Panc1 (cell line): ENCODE measurements at places on chromosomes 3 and 15. TPM values are rescaled to one million over a fixed set of nuclear protein-coding genes. Genes with fewer than 3 reads are reported as not detected.
A peak's percentile ranks its signal among the peaks of the same experiment; 100 is the strongest.

GRCh38 chr3:9036404-9037131 is 73.3 kb upstream of the RAD18 start:
- no peaks in the 10 kb centered on the region for H3K4me1 ChIP-seq
- H3K27ac ChIP-seq = no peak overlapping the region
- peaks cover 4% of the 10 kb centered on the region; the same call in 1 of the 2 replicates for H3K27me3 ChIP-seq

GRCh38 chr15:84099181-84099580 is 136.4 kb upstream of the GOLGA6L4 start:
- DNase-seq = no peak
- H3K27ac ChIP-seq = no peak overlapping the region
- no peaks in the 10 kb centered on the region for H3K4me1 ChIP-seq

- H3K4me1 ChIP-seq = no peaks in the 10 kb centered on the region
- H3K27ac ChIP-seq = no peak overlapping the region
- DNase-seq = no peak
- no peaks in the 10 kb centered on the region for H3K27me3 ChIP-seq
- H3K36me3 ChIP-seq = no peaks in the 10 kb centered on the region
- no peak overlapping the region for H3K4me3 ChIP-seq
These were observed 38.5 kb downstream of the SLCO2A1 start for GRCh38 chr3:133991209-133991608.

GRCh38 chr3:111335512-111336303 is 206.3 kb upstream of the CD96 start:
- H3K36me3 ChIP-seq = no peaks in the 10 kb centered on the region
- DNase-seq = no peak
- no peaks in the 10 kb centered on the region for H3K27me3 ChIP-seq
- H3K27ac ChIP-seq = no peak overlapping the region
- no peak overlapping the region for H3K4me3 ChIP-seq

DNA sequence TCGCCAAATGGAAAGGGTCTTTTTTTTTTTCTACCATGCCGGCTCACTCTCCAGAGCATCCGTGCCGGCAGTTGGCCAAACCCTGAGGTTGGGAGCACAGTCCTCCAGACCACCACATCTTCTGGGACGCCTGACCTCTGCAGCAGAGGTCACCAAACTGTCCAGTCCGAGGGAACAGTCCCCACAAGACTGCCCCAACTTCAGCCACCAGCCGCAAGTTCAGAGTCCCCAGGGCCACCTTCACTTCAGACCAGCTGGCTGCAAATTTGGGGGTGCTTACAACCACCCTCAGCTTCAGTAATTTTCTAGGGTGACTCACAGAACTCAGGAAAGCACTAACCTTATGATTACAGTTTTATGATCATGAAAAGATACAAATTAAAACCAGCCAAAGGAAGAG is 28.9 kb downstream of the PLA2G4D start:
- no peaks in the 10 kb centered on the region for H3K36me3 ChIP-seq
- no peak overlapping the region for H3K27ac ChIP-seq
- H3K27me3 ChIP-seq = no peaks in the 10 kb centered on the region
- H3K4me1 ChIP-seq = no peaks in the 10 kb centered on the region
- H3K4me3 ChIP-seq = no peak overlapping the region
- no peak for DNase-seq

DNA sequence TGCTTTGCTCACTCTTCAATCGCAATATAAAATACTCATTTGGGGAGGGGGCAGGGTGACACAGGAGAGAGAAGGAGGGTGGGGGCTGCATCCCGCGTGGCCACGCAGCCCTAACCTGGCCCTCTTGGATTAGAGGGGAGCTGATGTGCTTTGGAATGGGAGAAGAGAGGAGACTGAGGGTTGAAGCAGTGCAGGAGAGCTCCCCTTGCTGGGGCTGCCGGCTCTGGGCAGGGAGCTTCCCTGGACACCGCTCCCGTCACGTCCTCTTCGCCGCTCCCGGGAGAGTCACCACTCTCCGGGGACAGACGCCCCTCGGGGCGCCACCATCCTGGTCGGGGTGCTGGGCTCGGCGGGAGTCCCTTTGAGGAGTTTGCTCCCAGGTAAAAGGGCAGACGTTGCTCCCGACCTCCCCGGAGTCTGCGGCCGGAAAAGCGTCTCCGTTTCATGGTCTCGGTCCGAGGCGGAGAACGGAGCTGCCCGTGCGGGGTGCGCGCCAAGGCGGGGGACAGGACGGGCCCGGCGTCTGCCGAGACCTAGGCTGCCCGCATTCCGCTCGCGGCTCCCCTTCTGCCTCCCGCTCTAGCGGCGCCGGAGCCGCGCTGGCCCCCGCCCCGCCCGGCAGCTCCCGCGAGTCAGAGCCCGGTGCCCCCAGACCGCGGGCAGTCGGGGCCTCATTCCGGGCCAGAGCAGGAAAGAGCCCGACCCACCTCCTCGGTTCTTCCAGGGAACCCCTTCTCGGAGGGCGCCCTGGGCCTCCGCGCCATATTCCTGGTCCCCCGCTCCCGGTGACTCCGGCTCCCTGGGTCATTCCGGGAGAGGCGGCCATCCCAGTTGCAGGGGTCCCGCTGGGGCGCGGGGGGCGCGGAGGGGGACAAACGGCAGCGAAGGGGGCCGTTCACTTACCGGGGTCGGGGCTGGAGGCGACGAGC is 603 bp downstream of the SLC7A14 start:
- H3K36me3 ChIP-seq = no peaks in the 10 kb centered on the region
- H3K27me3 ChIP-seq = peaks cover 5% of the 10 kb centered on the region; the same call in 1 of the 2 replicates
- H3K4me3 ChIP-seq = no peak overlapping the region
- DNase-seq = no peak

- no peaks in the 10 kb centered on the region for H3K27me3 ChIP-seq
- peaks cover 92% of the 10 kb centered on the region for H3K4me1 ChIP-seq
- H3K27ac ChIP-seq = peak overlapping the region; percentile 48
- no peaks in the 10 kb centered on the region for H3K36me3 ChIP-seq
These were observed 62.9 kb downstream of the FNDC3B start for GRCh38 chr3:172102123-172102882.

DNA sequence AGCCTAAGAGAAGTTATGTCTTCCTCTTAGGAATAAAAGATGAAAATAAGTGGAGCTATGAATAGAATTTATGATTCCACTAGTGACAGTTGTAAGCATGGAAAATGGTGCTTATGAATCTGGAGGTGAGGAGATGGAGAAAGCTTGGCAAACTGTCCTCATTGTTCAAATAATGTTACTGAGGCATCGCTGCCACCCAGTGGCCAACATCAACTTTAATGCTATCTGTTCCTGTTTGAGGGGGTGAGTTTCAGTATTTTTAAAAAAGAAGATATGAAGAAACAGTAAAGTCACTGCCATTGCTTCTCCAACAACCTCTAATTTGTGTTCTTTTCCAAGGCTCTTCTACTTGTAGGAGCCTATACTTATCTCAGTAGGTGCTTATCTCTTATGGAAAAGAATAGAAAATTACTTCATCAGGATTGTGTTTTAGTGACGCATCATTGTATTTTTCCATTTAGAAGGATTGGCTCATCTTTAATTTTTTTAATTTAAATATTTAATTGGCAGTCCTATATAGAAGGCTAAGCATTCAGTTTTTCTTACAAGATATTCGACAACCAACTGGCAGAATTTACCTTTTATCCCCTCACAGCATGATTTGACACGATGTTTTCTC is 260.4 kb upstream of the P2RY1 start:
- no peaks in the 10 kb centered on the region for H3K4me1 ChIP-seq
- no peak overlapping the region for H3K4me3 ChIP-seq
- H3K27ac ChIP-seq = no peak overlapping the region

DNA sequence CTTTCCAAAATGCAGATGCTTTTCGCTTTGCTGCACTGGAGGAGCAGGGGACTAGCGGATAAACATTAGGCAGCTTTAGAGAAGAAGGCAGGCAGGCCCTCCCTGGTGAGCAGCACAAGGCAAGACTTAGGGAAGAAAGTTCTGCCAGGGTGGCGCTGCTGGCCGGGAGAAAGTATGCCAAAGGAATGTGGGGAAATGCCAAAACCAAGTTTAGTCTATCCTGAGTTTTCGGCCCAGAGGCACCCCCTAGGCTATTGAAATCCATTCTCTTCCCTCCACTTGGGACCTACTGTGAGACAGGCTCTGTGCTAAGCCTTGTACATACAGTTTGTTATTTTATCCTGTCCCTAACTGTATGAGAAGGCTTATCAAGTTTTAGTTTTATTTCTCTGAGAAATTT is 9.2 kb downstream of the SHC4 start:
- H3K27ac ChIP-seq = no peak overlapping the region
- H3K36me3 ChIP-seq = no peaks in the 10 kb centered on the region
- no peaks in the 10 kb centered on the region for H3K4me1 ChIP-seq
- no peak overlapping the region for H3K4me3 ChIP-seq
- no peak for DNase-seq

- H3K27me3 ChIP-seq = no peaks in the 10 kb centered on the region
- H3K4me1 ChIP-seq = peaks cover 5% of the 10 kb centered on the region; the same call in 1 of the 2 replicates
- H3K27ac ChIP-seq = peak overlapping the region; percentile 34; the same call in 1 of the 2 replicates
These were observed 70.0 kb upstream of the UBE2E1 start for GRCh38 chr3:23735535-23736326.

- no peak for DNase-seq
- H3K27me3 ChIP-seq = no peaks in the 10 kb centered on the region
- no peaks in the 10 kb centered on the region for H3K36me3 ChIP-seq
- H3K4me3 ChIP-seq = no peak overlapping the region
- H3K4me1 ChIP-seq = no peaks in the 10 kb centered on the region
These were observed 121.9 kb upstream of the DPH6 start for GRCh38 chr15:35667908-35668307.

DNA sequence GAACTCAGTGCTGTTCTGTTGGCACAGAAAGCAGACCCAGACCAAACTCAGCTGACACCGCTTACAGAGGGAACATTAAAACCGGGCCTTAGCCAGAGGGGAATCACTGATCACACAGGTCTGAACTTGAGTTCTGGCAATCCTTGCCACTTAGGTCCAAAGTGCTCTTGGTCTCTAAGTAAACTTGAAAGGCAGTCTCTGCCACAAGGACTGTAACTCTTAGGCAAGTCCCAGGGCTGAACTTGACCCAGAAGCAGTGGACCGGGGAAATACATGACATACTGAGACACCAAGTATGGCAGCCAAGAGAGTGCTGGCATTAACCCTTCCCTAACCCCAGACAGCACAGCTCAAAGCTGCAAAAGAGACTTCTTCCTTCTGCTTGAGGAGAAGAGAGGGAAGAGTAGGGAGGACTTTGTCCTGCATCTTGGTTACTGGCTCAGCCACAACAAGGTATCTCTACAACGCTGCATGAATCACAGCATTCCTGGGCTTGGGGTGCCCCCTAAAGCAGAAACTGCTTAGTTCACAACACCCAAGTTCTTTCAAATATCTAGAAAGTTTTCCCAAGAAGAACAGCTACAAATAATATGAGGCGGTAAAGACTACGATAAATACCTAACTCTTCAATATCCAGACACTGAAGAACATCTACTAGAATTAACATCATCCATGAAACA is 32.5 kb downstream of the NAALADL2 start:
- no peak overlapping the region for H3K27ac ChIP-seq
- no peaks in the 10 kb centered on the region for H3K36me3 ChIP-seq
- H3K27me3 ChIP-seq = no peaks in the 10 kb centered on the region
- no peaks in the 10 kb centered on the region for H3K4me1 ChIP-seq

- H3K4me3 ChIP-seq = no peak overlapping the region
- no peaks in the 10 kb centered on the region for H3K27me3 ChIP-seq
- DNase-seq = peak; percentile 17
- H3K4me1 ChIP-seq = peaks cover 36% of the 10 kb centered on the region
These were observed 61.9 kb downstream of the HMG20A start for GRCh38 chr15:77482570-77482969.

- no peak for DNase-seq
- H3K4me3 ChIP-seq = peak overlapping the region; percentile 90
- peak overlapping the region; percentile 87 for H3K27ac ChIP-seq
- H3K4me1 ChIP-seq = peaks cover 27% of the 10 kb centered on the region
- H3K27me3 ChIP-seq = no peaks in the 10 kb centered on the region
These were observed 1.1 kb upstream of the WDR82 start for GRCh38 chr3:52279596-52279995.

GRCh38 chr3:5160940-5161858 is 26.3 kb upstream of the EDEM1 start:
- no peak for DNase-seq
- no peaks in the 10 kb centered on the region for H3K27me3 ChIP-seq
- peaks cover 25% of the 10 kb centered on the region for H3K4me1 ChIP-seq
- H3K4me3 ChIP-seq = no peak overlapping the region
- H3K36me3 ChIP-seq = no peaks in the 10 kb centered on the region
- no peak overlapping the region for H3K27ac ChIP-seq

- no peaks in the 10 kb centered on the region for H3K36me3 ChIP-seq
- no peak overlapping the region for H3K27ac ChIP-seq
- H3K27me3 ChIP-seq = no peaks in the 10 kb centered on the region
- H3K4me1 ChIP-seq = no peaks in the 10 kb centered on the region
- no peak for DNase-seq
These were observed 865.3 kb downstream of the MCTP2 start for GRCh38 chr15:95096651-95097050.

- no peaks in the 10 kb centered on the region for H3K4me1 ChIP-seq
- H3K4me3 ChIP-seq = no peak overlapping the region
- H3K36me3 ChIP-seq = no peaks in the 10 kb centered on the region
- H3K27ac ChIP-seq = no peak overlapping the region
- H3K27me3 ChIP-seq = no peaks in the 10 kb centered on the region
These were observed 29.6 kb downstream of the DUT start for GRCh38 chr15:48360841-48361240.

- H3K27me3 ChIP-seq = no peaks in the 10 kb centered on the region
- no peak overlapping the region for H3K4me3 ChIP-seq
- H3K36me3 ChIP-seq = no peaks in the 10 kb centered on the region
- no peaks in the 10 kb centered on the region for H3K4me1 ChIP-seq
These were observed 57.7 kb upstream of the BNIP2 start for GRCh38 chr15:59746777-59747176.

GRCh38 chr3:72230774-72231379 is 445.9 kb upstream of the PROK2 start:
- no peak overlapping the region for H3K27ac ChIP-seq
- no peaks in the 10 kb centered on the region for H3K27me3 ChIP-seq
- no peak overlapping the region for H3K4me3 ChIP-seq
- no peaks in the 10 kb centered on the region for H3K4me1 ChIP-seq
- DNase-seq = no peak

- H3K4me3 ChIP-seq = peak overlapping the region; percentile 23; the same call in 1 of the 2 replicates
- peaks cover 10% of the 10 kb centered on the region for H3K4me1 ChIP-seq
- peak overlapping the region; percentile 32 for H3K27ac ChIP-seq
- H3K36me3 ChIP-seq = no peaks in the 10 kb centered on the region
- H3K27me3 ChIP-seq = no peaks in the 10 kb centered on the region
- no peak for DNase-seq
These were observed 49.4 kb upstream of the SPTSSB start for GRCh38 chr3:161420746-161421145.

GRCh38 chr15:89776274-89777072 is at the start of gene MESP2:
Gene MESP2, plus strand, starts transcription at chr15:89776332. Its CDS starts 26 bp downstream, at chr15:89776358.
- DNase-seq = no peak
- H3K4me3 ChIP-seq = peak within 1 kb of the TSS; percentile 41
- no peaks in the 10 kb centered on the region for H3K27me3 ChIP-seq
- no peaks in the 10 kb centered on the region; the same call in 1 of the 2 replicates for H3K4me1 ChIP-seq
- H3K36me3 ChIP-seq = no peaks in the 10 kb centered on the region

- no peaks in the 10 kb centered on the region for H3K4me1 ChIP-seq
- no peak for DNase-seq
- no peak overlapping the region for H3K4me3 ChIP-seq
- H3K36me3 ChIP-seq = no peaks in the 10 kb centered on the region
- H3K27me3 ChIP-seq = peaks cover 2% of the 10 kb centered on the region; the same call in 1 of the 2 replicates
These were observed 54.7 kb downstream of the NR2F2 start for GRCh38 chr15:96385195-96385594.

The LNP1 gene
- 1.8 TPM for total RNA-seq

The COL6A6 gene
- total RNA-seq = not detected

The MESP1 gene
- 6.4 TPM for total RNA-seq

The CHRNA5 gene
- 52.4 TPM for total RNA-seq

The SERINC4 gene
- not detected for total RNA-seq

The OIP5 gene
- total RNA-seq = 26.7 TPM

The ITIH3 gene
- 0.67 TPM for total RNA-seq

The EEFSEC gene
- 15.4 TPM for total RNA-seq

The NRG4 gene
- 0.39 TPM for total RNA-seq

The CD200 gene
- not detected for total RNA-seq
